ENCODE measurements at places on chromosomes 11 and 22.
A peak's percentile ranks its signal among the peaks of the same experiment; 100 is the strongest.

GRCh38 chr11:64787526-64788320, 9.4 kb upstream of the SF1 start:
- DNase-seq, result peak; percentile 91

- peak; percentile 78 for DNase-seq
These were observed 3.9 kb downstream of the CBL start for GRCh38 chr11:119210050-119210449.

GRCh38 chr22:48888466-48889208, 939.0 kb downstream of the BRD1 start:
- no peak for DNase-seq

DNA sequence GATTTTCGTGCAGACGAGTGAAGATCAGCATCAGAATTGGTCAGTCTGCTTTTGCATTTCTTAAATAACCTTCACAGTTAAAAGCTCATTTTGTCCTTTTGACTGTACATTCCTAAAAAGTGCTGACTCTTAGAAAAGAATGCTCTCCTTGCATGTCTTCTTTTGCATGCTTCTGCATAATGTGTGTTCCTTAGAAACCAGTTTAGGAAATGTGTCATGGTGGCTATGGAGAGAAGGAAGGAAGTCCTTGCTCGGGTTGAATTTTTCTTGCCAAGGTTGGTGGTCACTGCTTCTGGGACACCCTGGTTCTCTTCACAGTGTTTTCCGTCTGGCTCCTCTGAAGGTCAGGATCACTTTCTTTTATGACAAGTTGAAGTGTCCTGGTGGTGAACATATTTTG, 6.8 kb downstream of the AP2A2 start:
- no peak for DNase-seq

- no peak for DNase-seq
These were observed 3.4 kb upstream of the SLC25A1 start for GRCh38 chr22:19181786-19182471.

DNA sequence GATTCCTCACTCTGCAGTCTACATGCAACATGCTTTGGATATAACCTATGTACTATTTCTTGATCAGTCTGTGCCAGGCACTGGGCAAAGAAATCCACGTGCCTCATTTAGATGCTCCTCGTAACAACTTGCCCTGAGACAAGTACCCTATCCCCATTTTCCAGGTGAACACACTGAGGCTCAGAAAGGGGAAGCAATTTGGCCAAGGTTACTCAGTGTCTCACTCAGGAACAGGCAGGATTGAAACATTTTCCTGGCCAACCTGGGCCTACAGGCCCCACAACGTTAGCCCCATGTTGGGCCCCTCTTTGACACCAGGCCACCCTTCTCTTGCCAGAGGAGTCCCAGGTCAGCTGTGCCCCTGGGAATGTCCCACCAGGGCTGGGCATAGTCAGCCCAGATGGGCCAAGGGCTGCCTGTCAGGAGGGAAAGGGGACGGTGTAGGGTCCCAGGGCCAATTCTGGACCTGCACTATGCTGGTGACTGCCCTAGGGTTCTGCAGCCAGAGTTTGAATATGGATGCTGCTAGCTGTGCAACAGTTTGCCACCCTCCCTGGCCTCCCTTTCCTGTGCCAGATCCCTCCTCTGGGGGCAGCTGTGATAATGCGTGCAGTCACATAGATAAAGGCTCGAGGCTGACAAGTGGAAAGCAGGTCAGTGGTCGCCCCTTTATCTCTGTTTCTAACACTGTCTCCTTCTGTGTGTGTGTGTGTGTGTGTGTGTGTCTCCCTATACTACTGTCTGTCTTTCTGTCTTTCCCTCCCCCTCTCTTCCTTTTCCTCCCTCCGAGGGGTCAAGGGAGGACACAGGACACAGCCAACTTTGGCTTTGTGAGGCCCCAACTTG, 10.4 kb upstream of the EMID1 start:
- DNase-seq, result no peak

- no peak for DNase-seq
These were observed 12.4 kb upstream of the BRSK2 start for GRCh38 chr11:1377231-1377780.

- DNase-seq, result no peak
These were observed 1.4 kb downstream of the PRR14L start for GRCh38 chr22:31748490-31748889.

DNA sequence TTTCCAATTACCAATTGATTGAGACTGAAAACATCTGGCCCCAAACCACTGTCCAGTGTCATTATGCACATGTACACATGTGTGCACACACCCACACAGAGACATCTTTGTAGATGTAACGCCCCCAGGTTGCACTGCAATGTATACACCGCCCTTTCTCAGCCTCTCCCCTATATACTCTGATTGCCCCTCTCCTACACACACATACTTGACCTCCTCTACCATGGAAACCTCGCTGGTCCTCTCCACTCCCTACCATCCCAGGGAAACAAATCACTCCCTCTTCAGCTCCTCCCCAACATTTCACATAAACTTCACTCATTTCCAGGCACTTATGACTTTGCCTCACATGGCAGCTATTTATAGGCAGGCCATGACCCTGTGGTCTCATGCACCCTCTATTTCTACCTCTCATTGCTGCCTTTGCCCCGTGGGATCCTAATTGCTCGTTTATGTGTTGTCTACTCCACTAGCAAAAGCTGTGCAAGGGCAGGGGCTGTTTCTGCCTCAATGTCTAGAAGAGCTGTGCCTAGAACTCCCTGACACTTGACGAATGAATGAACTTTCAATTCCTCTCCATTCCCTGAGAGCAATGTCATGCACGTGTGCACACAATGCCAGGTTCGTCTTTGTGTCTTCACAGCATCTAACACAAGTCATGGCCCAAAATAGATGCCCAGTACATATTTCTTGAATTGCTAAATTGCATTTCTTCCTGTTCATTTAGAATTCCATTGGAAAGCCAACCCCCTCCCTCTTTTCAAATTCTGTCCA, 10.0 kb upstream of the TMA7B start:
- no peak for DNase-seq

- no peak for DNase-seq
These were observed 1.2 kb upstream of the CDPF1 start for GRCh38 chr22:46251266-46251665.

DNA sequence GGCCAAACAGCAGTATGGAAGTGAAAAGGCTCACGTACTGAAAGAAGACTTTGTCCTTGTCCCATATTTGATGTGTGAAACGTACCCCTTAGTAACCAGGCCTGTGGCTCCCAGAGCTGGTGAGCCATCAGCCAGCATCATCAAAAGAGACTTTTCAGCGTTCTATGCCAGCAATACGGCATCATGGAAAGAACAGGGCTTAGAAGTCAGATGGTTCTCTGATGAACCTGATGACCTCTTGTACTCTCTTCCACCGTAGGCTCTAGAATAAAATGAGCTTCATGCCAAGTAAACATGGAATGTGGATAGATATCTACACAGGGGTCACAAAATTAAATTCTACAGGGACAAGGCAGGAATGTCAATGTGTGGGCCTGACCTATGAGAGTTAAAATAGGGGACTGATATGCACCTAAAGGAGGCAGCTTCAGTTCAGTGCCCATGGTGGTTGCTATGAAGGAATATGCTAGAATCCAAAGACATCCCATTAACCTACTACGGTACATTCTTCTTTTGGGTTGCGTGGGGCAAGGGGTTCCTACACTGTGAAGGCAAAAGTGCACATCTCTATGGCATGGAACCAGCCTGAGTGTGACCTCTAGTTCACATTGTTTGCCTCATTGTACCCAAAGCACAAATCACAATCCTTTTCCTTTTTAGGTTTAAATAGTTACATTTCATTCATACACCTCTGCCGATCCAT, 130.6 kb downstream of the ETS1 start:
- no peak for DNase-seq

DNA sequence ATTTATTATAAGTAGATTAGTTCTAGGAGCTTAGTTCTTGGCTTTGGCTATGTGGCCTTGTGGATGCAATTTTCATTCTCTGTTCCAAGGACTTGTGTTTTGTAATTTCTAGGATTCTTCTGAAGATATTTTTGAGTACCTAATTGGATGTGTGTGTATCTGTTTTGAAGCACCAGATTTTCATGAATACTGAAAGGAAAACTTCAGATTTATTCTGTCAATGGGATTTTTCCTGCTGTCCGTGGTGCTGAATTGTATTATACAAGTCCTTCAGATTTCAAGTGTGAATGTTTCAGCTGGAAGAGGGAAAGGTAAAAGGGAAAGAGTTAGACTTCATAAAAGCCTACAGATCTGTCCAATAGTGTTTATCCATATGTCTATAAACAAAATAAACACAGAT, 18.2 kb upstream of the SYN3 start:
- DNase-seq, result no peak

DNA sequence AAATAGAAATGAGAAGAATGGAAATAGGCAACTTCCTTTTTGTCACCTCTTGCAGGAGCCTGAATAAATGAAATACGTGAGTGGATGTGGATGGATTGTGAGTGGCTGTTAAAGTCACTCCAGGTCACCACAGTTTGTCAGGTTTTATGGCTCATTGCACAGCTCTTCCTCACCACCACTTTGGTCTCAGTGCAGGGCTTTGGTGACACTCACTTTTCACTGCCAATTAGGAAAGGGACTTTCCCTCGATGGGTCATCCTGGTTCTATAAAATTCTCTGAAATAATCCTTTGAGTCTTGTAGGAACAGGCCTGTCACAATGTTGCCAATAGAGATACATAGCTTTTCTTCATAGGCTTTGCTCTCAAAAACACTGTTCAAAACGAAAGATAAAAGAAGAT, 172.4 kb upstream of the C11orf87 start:
- no peak for DNase-seq

GRCh38 chr11:12653729-12654128, 20.5 kb upstream of the TEAD1 start:
- DNase-seq, result no peak
